ENCODE measurements at places on chromosomes 5 and 9.

DNA sequence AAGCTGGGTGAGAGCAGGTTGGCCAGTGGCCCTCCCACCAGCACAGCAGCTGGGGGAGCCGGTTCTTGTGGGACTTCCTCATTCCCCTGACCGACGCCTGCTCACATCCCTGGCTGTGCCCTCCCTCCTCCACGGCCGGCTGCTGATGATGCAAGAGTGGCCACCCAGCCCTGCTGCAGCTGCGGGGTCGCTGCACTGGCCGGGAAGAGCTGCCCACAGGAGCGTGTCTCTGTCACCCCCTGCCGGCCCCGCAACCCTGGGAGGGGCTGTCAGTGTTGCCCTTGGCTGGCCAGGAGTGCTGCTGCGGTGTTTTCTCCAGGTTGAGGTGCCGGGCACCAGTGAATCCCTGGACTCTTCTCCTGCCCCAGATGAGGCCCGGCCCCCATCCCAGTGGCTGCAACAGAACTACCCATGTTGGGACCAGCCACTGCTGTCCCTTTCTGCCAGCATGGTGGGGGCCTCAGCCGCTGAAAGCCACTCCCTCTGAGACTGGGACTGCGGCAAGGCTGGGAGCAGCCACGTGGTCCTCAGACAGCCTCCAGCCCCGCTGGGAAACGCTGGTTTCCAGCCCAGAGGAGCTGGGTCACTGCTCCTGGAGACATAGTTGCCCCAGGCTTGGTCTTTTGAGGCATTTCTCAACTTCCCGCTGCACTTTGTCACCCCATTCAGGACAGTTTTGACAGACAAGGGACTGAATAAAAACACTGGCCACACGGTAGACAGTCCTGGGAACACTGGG lies 739 bp downstream of the CARD9 start:
- no peak for DNase-seq

- no peak for DNase-seq
Observed at GRCh38 chr9:2260417-2261306, 245.5 kb downstream of the SMARCA2 start.

- no peak for DNase-seq
Observed at GRCh38 chr9:126218359-126219125, 108.1 kb upstream of the MVB12B start.

DNA sequence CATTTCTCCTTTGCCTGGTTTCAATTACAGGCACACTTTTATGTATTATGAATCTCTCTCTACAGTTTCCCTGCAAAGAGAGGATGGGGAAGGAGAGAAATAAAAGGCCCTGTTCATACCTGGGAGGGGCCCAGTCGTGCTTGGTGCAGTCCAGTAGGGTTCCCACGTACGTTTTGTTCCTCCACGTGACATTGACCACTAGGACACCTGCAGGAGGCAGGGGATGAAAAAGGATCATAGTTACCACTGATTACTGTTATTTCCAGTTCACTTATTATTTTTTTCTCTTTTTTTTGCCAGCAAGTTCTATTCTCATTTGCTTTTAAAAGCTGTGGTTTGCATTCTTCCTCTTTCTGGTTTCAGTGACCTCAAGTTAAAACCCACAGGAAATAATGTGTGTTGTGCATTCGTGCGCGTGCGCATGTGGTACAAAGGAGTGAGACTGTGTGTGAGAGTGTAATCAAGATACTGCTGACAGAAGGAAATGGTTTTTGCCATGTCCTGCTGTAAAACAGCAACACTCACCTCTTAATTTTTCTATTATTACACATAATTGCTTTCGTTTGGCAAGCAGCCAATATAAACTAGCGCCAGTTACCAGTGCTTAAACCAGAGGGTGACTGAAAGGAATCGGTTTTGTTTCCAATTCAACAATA lies 96.8 kb downstream of the ZNF608 start:
- peak; percentile 43 for DNase-seq

DNA sequence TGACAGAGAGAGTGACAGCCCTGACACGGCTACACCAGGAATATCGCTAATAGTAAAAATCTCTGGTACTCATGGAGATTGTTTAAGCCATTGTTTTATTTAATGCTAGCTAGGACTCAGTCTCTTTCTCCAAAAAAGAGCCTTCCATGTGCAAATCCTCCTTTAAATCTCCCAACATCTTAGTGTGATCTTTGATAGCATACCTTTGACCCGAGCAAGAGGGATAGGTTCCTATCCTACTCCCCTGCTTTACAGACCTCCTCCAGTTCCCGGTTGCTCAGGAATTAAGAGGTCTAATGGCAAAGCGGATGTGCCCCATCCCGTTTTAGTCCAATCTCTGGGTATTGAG lies 663 bp upstream of the FRMD3 start:
- DNase-seq = no peak

DNA sequence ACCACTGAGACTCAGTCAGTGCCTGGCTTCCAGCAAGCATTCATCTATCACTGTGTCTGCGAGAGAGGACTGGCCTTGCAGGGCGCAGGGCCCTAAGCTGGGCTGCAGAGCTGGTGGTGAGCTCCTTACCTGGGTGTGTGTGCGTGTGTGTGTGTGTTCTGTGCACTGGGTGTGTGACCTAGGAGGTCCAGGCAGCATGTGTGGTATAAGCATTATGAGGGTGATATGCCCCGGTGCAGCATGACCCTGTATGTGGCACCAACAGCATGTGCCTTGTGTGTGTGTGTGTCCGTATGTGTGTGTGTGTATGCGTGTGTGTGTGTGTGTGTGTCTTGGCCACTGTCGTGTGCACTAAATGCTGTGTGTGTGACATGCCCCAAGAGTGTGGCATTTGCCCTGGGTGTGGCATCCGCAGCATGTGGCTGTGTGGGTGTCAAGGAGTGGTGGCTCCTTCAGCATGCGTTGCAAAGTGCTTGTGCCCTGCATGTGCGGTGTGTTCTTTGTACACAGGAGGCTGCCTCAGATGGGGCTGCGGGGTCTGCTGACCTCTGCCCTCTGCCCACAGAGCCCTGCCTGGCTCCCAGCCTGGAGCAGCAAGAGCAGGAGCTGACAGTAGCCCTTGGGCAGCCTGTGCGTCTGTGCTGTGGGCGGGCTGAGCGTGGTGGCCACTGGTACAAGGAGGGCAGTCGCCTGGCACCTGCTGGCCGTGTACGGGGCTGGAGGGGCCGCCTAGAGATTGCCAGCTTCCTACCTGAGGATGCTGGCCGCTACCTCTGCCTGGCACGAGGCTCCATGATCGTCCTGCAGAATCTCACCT lies 3.3 kb downstream of the FGFR4 start:
- no peak for DNase-seq

DNA sequence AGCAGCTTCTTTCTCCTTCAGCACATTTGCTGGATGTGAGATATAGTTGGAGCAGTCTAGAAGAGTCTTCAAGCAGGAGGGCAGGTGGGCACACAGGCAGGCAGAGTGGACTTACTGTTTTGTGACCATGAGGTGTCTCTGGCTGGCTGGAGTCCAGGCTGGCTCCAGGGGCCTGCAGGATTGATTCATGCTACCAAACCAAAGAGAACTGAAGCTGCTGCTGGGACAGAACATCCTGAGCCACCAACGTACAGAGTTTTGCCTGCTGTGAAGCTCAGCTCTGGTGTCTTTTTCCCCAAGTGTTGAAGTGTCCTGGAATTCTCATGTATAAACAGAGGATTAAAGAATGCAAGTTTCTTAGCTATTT lies 45.7 kb downstream of the CYSTM1 start:
- DNase-seq = no peak

GRCh38 chr5:134001938-134002731 lies 2.6 kb downstream of the VDAC1 start:
- no peak for DNase-seq

GRCh38 chr9:17833846-17834245 lies 255.0 kb downstream of the SH3GL2 start:
- no peak for DNase-seq

DNA sequence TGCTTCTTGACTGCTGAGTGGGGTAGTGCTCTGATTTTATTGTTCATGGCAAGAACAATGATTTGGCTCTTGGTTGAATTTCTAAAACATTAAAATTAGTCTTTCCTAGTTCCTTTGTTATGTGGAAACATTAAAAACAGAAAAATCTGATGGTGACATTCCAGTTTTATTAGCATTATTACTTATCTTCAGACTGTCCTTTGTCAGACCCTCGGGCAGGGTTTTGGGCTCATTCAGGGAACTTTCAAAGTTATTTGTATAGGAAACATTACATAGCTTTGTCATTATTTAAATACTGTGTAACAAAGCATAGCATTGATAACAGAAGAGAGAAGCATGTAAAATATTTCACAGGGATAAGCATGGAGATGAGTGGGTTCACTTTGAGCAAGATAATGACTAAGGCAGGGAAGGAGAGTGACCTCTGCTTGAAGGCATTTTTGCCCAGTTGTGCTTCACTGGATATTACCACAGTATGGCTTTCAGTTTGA lies 119.9 kb downstream of the KDM4C start:
- DNase-seq = no peak

Data from NCI-H2171 (cell line).